Foreskin melanocyte (primary cell): ENCODE measurements at places on chromosomes 1 and 21.

DNA sequence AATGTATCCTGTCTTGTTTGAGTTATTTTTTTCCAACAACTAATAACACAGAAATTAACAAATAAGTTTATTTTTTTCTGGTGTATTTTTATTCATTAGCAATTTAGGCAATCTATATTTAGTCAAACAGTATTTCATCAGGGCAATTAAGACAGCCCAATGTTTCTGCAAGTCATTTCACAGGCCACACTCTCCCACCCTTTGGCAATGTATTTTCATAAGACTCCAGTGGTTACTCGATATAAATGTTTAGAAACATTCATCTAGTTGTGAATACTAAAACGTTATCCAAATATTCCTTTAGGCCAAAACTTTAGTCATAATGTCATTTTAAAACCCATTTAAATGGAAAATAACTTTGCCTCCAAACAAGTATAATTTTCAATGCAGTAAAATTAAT, 142.1 kb downstream of the KCNT2 start:
- DNase-seq: no peak

DNA sequence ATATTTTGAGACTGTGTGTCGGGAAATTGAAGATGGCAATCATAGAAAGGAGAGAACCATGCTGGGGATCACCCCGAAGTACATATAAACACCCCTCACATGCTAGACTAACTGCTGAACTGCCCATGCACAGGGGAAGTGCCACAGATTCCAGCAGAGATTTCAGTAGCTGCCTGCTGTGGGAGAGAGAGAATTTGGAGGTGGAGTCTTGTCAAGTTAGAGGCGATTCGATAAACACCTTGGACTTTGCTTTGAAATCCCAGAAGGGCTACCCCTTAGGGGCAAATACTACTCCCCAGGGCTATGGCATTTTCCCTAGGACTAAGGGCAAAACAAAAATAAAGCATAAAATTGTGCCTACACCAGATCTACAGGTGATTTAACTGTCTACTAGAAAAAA, 103.3 kb downstream of the PEX14 start:
- no peak for DNase-seq

- no peak for DNase-seq
Observed at GRCh38 chr1:15962176-15962575, 13.7 kb downstream of the ZBTB17 start.

- DNase-seq: no peak
Observed at GRCh38 chr1:203609979-203610493, 16.6 kb upstream of the ATP2B4 start.
